ENCODE measurements at places on chromosomes 5 and 9.

DNA sequence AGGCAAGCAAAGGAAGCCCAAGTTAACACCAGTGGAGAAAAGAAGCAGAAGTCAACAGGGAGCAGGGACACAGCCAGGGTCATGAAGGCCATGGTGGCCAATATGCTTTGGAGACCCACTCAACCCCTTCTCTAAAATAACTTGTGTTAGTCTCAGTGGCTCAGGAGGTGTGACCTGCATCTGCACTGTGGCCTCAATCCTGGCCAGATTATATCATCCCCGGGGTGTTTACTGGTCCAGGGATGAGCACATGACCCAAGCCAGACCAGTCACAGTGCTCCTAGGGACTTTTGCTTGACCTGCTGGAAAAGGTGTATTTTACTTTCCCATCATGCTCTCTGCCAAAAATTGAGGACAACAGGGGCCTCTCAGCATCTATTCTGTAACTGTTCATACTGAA is 105.2 kb downstream of the DPYSL3 start:
- DNase-seq = no peak

GRCh38 chr5:12661617-12662370 is 757.5 kb upstream of the CTNND2 start:
- no peak for DNase-seq

GRCh38 chr9:3525096-3525835 is 535 bp downstream of the RFX3 start:
- DNase-seq = no peak

- no peak for DNase-seq
Observed at GRCh38 chr5:69035665-69036064, 58.1 kb upstream of the SLC30A5 start.

DNA sequence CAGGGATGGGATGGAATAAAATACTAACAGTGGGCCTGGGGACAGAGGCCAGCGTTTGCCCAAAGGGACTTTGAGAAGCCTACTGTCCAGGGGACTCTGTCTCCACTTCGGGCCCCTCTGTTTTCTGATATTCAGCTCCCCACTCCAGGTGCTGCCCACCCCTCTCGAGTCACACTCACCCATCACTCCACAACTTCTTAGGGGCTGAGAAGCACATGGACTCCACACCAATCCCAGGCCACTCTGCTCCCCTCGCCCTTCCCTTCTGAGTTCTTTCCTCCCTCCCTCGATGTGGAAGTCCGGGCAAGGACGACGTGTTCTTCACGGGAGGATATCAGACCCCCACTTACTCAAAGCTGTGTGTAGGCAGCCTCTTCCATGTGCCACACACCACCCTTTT is 124.5 kb downstream of the BARX1 start:
- no peak for DNase-seq

DNA sequence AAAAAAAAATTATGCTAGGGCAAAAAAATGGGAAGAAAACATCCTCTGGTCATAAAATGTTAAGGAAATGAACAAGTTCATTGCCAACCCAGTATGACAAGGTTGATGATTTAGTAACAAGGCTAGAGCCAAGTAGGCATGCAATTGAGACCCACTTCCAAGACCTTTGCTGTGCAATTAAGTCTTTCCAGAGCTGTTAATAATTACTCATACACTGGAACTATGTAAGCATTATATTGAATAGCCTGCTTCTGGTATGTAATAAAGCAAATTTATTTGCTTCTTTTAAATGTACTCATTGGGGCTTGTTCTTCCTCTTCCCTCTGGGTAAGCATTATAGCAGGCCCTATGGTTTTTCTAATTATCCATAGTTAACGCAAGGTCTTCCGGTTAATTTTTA is 32.5 kb upstream of the SNAPC3 start:
- DNase-seq = no peak

DNA sequence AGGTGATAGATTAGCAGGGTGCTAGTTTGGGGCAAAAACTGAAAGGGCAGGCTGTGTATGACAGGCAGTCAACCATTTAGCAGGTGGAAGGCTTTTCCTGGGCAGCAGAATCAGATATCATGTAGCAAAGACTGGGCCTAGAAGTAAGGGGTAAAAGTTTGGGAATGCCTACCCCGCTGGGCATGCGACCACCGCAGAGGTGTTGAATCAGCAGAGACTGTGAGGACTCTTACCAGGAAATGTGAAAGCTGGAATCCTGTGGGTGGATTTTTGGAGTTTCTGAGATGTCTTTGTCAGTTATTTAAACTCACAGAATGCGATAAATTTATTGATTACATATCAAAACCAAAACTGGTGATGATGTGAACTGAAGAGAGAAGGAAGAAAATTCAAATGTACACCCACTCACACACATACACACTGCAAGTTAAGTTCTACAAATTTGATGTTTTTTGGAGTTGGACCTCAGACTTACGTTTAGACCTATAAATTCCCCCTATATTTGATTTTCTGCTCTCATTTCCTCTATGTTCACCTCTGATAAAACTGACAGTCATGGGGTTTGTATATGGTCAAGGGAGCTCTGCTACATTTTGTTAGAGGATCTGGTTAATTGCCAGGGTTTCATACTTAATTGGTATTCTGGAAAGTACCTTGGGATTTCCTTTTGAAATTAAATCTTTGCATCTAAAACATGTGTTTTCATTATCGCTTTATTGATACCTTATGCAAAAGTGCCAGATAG is 333.6 kb downstream of the CSNK1G3 start:
- DNase-seq = no peak

- DNase-seq = no peak
Observed at GRCh38 chr9:118529624-118530214, 825.5 kb downstream of the TLR4 start.

DNA sequence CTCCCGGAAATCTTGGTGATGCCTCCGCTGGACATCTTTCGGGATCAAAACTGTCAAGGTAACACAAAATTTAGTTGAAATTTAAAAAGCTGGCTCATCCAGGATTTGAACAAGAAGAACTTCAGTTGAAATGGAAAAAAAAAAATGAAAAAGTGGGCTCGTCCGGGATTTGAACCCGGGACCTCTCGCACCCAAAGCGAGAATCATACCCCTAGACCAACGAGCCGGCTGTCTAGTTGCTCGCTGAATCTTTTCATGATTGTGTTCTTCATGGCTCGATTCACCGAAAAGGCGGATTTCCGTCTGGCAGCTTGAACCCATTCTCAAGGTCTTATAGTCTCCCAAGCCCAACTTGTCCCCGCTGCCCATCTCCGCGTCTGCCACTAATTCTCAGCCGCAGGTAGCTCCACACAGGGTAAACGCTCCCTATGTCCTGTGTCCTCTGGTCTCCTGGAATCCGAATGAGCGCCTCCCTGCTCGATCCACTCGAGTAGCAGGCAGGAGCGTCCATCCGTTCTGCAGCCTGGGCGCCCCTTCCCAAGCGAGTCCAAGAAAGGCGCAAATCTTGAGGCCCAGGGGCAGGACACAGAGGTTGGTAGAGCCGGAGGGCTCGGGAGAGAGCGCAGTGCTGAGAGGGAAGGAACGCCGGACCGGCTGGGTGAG is 16.2 kb downstream of the TRIM7 start:
- no peak for DNase-seq

- no peak for DNase-seq
Observed at GRCh38 chr5:78377056-78377717, 16.8 kb downstream of the SCAMP1 start.

- no peak for DNase-seq
Observed at GRCh38 chr9:4235871-4236804, 63.7 kb downstream of the GLIS3 start.

- DNase-seq = no peak
Observed at GRCh38 chr9:133635533-133636531, at the start of gene DBH. Gene DBH (plus strand): TSS chr9:133636363. CDS start chr9:133636372, 9 bp downstream.

DNA sequence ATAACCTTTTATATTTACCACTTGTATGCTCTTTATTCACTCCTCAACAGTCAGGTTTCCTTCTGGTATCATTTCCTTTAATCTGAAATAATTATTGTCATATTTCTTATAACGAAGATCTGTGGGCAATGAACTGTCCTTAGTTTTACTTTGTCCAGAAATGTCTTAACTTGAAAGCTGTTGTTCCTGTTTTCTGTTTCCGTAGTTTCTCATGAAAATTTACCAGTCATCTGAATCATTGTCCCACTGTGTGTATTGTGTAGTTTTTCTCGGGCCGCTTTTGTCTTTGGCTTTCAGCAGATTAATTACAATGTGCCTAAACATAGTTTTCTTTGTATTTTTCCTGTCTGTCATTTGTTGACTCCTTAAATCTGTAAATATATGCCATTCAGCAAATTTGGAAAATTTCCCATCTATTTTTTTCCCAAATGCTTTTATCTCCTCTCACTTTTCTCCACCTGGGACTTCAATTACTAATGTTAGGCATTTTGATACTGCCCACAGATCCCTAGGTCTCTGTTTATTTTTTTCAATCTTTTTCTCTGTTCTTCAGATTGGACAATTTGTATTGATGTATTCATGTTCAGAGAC is 74.9 kb downstream of the PDE8B start:
- no peak for DNase-seq

- no peak for DNase-seq
Observed at GRCh38 chr5:100762995-100763394, 140.1 kb downstream of the ST8SIA4 start.

- no peak for DNase-seq
Observed at GRCh38 chr9:9847750-9848149, 765.1 kb downstream of the PTPRD start.

DNA sequence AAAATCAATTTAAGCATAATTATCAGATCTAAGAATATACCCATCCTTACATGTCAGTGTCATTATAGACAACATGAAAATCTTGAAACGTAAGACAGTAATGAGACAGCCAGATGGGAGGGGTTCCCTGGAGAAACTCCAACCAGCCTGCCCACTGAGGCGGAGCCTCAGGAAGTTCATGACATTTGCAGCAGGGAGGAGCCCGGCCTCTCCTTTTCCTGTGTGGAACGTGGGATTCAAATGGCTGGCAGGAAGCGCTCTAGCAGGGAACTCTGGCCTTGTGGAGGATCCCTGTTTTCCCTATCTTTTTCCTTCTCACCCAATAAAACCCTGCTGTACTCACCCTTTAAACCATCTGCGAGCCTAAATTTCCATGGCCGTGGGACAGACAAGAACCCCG is 176.6 kb upstream of the KCNN2 start:
- DNase-seq = no peak

DNA sequence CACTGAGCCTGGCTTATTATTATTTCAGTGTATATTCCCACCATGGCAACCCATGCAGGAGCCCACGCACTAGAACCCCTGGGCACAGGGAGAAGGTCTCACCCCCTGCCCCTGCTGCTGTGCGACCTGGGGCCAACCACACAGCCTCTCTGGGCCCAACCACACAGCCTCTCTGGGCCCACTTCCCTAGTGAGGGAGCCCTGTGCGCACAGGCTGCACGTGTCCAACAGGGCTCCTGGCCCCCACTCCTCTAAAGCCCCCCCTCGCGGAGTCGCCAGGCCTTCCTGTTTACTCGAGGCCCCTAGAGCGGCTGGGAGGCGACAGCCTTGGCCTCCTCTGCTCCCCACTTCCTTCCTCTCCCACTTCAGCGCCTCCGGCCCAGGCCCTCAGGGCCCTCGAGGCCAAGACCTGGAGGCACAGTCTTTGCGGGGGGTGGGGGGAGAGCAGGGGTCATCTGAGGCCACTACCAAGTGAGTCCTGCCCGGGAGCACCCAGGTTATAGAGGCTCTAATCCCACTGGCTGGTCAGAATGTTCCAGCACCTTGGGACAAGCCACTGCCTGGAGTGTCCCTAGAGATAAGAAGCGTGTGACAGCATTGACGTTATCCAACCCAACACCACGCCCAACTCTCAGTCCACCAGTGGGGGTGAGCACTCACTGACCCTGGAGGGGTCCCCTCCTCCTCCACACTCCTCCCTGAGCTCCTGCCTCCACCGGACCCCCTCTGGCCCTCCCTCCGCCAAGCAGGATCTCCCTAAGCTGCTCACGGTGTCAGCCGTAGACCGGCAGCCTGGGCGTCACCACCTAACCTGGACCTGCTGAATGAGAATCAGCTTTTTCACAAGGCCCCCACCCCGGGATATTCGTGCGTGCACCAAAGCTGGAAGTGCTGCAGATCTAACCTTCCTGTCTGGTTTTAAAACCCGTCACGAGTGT is 7.9 kb upstream of the ENG start:
- DNase-seq = no peak

- DNase-seq = no peak
Observed at GRCh38 chr9:21316860-21317259, 11.7 kb upstream of the IFNA5 start.

GRCh38 chr9:109597496-109597895 is 99.4 kb upstream of the PTPN3 start:
- no peak for DNase-seq

GRCh38 chr9:18385696-18386490 is 88.1 kb upstream of the ADAMTSL1 start:
- no peak for DNase-seq

- DNase-seq = no peak
Observed at GRCh38 chr9:124254261-124254682, 3.5 kb upstream of the NEK6 start.

GRCh38 chr5:143172739-143173138 is 230.7 kb downstream of the NR3C1 start:
- no peak for DNase-seq

DNA sequence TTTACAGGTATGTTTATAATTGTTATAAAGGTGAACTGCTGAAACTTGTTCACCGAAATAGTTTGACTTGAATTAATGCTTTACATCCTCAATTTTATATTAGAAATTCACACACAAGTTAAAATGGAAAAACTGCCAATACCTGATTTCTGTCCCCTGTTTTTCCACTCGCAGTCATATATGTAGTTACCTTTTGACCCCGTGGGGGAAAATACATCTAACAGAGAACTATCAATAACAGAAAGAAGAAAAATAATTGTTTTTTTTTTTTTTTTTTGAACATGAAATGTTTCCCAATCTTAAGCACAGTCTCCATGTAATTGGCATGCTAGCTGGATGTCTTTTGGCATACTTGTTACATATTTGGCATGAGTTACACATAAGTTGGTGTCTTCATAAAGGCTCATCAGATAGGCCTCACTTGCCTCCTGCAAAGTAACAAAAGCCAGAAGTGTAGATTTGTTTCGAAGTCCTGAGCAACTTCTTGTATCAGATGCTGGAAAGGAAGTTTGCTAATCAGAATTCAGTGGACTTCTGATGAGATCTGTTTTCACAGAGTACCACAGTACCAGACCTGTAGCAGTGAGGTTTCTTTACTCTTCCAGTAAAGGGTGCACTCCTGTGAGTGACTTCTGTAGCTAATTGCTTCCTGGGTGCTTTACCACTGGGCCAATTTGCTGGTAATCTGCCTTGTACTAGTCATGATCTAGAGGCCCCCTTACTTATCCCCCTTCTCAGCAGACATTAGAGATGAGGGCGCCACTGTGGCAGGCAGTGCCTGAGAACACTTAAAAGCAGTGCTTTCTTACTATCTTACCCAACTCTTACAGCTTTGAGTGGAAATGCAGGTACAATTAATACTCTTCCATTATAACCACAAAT is 36.2 kb upstream of the CXXC5 start:
- no peak for DNase-seq

- DNase-seq = no peak
Observed at GRCh38 chr5:118233606-118234005, 754.7 kb downstream of the DTWD2 start.

GRCh38 chr5:97635553-97635952 is 452.5 kb upstream of the RIOK2 start:
- no peak for DNase-seq

- DNase-seq = peak; percentile 58
Observed at GRCh38 chr9:105062222-105062855, 134.4 kb upstream of the ABCA1 start.

- DNase-seq = no peak
Observed at GRCh38 chr9:131868766-131869165, 128.9 kb upstream of the RAPGEF1 start.

GRCh38 chr9:93818827-93819472 is 136.2 kb downstream of the BARX1 start:
- no peak for DNase-seq

GRCh38 chr9:35892051-35892450 is 14.0 kb upstream of the HRCT1 start:
- DNase-seq = no peak

- no peak for DNase-seq
Observed at GRCh38 chr5:11322133-11322532, 561.1 kb upstream of the DAP start.

Measured in DMS 273 treated with DMSO at 0.1 percent for 48 hours (cell line).